Effector CD8-positive, alpha-beta T cell (primary cell): ENCODE measurements at places on chromosomes 13 and 19.

- DNase-seq, result peak; percentile 53
These were observed 3.0 kb downstream of the HPN start for GRCh38 chr19:35044317-35045117.

GRCh38 chr19:18795540-18795939 lies 4.4 kb upstream of the COMP start:
- DNase-seq, result no peak

DNA sequence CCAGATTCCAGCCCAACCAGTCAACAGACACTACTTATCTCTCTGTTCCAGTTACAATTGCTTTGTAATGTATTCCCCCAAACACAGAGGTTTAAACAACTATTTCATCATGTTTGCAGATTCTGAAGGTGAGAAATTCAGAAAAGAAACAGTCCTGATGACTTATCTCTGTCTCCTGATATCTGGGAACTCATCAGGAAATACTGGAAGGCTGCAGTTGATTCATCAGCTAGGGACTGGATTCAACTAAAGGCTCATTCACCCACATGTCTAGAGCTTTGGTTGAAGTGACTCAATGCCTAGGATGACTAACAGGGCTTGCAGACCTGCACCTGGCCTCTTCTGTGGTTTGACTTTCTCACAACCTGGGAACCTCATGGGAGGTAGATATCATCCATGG lies 56.6 kb upstream of the GPC6 start:
- no peak for DNase-seq

DNA sequence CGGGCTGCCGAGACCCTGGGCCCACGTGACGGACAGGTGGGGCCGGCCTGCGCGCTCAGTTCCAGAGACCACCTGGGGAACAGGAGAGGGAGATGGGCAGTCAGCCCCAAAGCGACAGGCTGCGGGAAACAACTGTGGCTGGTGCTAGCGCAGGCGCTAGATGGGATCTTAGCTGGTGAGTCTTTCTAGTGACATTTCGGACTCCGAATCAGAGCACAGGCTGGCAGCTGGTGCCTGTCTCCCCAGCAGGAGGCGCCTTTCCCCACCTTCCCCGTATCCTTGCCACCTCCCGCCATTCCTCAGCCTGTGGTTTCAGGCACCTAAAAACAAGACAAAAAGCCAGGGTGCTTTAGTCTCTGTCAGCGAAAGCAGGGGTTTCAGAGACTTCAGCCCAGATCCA lies 19.4 kb upstream of the RANBP3 start:
- no peak for DNase-seq

- no peak for DNase-seq
These were observed 714 bp downstream of the POLRMT start for GRCh38 chr19:632579-633067.

GRCh38 chr13:114046431-114046975 lies 72.6 kb upstream of the C13orf46 start:
- DNase-seq, result no peak

DNA sequence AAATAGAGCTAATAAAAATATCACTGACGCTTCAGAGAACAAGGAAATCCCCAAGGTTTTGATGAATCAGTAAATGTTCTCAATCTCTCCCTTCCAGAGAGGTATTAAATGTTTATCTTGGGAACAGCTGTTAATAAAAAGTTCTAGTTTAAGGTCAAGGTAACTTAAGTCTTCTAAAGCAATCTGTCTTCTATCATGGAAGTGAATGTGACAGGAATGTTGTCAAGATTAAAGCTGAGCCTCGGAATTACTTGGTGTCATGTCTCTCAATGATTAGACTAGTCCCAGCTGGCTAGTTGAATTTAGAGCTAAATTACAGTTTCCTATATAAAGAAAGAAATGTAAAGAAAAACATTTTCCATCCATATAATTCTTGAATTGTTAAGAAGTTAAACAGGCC lies 23.4 kb downstream of the ESD start:
- DNase-seq, result no peak

DNA sequence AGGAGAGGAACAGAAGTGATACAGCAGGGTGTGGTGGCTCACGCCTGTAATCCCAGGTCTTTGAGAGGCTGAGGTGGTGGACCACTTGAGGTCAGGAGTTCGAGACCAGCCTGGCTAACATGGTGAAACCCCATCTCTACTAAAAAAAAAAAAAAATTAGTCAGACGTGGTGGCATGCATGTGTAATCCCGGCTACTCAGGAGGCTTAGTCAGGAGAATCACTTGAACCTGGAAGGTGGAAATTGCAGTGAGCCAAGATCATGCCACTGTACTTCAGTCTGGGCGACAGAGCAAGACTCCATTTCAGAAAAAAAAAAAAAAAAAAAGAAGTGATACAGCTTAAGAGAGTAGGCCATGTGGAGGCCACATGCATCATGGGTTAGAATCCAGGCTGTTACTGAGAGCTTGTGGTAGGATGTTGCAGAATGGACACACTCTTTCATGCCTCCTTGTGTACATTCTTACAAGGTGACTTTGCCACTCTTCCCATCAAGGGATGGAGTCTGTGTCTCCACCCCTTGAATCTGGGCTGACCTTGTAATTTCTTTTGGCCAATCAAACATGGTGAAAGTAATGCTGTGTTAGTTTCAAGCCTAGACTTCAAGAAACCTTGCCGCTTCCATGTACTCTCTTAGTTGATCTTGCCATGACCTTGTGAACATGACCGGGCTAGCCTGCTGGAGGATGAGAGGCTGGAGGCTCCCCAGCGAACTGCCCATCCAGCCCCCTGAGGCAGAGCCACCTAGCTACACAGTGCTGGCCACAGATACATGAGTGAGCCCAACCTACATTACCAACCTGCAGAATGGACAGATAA lies 12.3 kb downstream of the FAM187B start:
- no peak for DNase-seq

DNA sequence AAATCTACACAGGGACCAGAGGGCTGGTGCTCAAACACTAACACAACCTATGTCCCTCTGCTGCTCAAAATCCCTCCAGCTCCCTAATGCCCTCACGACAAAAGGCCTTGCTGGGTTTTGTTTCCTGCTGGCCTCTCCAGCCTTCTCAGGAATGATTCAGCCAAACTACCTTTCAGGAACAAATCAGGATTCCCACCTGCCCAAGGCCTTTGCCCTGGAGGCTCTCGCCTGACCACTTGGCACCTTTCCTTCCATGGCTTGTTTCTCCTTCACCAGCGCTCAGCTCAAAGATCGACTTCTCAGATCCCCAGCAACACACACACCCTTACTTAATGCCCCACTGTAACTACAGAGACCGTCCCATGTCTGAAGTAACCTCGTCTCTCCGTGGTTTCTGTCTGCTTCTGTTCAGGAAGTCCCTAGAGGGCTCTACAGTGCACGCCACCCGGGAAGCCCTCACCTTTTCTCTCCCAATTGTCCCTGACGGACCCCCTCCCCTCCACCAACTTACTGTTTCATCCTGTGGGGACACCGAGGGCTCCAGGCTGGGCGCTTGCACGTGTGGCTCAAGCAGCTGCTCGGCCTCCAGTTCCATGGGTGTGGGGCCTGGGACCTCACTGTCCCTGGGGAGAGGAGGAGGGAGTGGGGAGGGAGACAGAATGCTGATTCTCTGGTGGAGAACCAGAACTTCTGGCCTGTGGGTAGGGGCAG lies 3.2 kb upstream of the SIX5 start:
- no peak for DNase-seq

- DNase-seq, result no peak
These were observed 13.7 kb downstream of the CELF5 start for GRCh38 chr19:3238066-3238561.

GRCh38 chr19:54622431-54622830 lies 7.9 kb upstream of the LILRB1 start:
- DNase-seq, result no peak

- DNase-seq, result no peak
These were observed 238.7 kb downstream of the KCTD12 start for GRCh38 chr13:76647550-76647949.

DNA sequence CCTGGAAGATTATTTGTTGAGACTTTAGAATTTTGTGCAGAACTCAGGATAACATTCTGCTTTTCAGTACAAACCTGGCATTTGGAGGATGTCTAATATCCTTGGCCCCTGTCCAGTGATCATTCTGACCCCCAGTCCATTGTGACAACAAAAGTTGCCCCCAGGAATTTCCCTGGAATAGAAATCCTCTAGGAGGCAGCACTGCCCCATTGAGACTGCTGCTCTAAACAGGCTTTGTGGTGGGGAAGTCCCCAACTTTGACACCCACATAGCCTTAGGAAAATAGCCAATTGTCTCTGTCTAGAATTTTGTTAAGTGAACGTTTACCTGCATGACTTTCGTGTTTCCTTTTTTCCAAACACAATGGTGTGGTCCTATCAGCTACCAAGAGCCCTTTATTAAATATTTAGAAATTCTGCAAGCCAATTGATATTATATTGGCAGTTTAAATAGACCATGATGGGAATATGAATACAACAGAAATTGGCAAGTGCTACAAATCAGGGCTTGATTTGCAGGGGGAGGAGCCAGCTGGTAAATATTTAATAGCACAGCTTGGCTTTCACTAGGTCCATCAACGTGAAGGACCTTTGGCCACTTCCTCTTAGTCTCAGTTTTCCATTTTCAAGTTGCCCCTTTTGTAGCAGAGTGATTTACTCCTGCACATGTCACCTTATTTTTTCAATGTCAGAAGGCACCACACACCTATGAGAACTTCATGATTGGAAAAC lies 451.7 kb downstream of the EFNB2 start:
- DNase-seq, result no peak
